ENCODE measurements at places on chromosomes 3 and 15.

GRCh38 chr15:44064706-44065105 is 130.4 kb downstream of the FRMD5 start:
- no peak for DNase-seq

DNA sequence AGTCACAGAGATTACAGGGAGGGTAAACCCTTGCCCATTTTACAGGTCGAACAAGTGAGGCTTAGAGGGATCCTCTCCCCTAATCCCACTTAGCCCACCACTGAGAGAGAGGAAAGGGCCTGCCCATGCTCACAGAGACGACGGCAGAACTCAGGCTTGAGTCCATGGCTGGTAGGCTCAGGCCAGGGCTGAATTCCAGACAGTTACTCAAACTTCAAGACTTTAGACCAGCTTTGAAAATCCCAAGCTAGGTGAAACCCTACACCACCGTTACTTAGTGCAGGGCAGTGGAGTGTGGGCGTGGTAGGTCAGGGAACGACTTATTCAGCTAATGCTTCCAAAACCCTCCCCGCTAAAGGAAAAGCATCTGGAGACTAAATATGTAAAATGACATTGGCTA is 16.4 kb downstream of the GRIP2 start:
- DNase-seq = no peak

GRCh38 chr15:42185801-42186200 is 22.3 kb downstream of the VPS39 start:
- peak; percentile 75 for DNase-seq

DNA sequence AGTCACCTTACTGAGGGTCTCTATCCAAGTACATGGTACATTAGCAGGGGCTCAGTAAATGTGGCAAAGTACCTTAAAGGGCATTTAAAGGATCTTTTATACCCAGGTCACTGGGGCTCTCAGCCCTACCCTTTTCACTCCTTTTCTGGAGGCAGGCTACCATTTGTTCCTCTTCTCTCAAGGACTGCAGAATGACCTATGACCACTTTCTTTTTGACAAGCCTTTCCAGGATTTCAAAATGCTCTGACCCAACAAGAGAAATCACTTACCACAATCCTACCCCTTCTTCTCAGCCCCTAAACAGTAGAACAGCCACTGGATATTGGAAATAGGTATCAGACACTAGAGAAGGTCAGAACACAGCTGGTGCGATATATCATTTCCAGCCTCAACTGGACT is 221.8 kb upstream of the TPRG1 start:
- DNase-seq = peak; percentile 92

DNA sequence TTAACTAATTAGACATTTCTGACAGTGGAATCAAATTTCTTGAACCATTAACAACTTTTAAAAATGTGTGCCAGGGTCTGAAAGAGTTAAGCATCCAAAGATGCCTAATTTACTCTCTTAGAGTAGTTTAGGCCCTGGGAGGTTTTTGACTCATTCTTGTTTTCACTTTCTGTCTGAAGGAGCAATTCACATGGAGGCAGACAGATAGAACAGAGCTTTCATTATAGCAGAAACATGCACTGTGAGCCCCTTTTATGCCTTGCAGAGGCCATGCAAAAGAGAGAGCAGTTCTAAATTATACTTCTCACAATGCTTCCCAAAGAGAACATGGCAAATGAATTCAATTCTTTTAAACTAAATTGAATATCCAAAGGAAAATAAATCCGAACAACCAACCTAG is 554.8 kb downstream of the MFSD1 start:
- no peak for DNase-seq

DNA sequence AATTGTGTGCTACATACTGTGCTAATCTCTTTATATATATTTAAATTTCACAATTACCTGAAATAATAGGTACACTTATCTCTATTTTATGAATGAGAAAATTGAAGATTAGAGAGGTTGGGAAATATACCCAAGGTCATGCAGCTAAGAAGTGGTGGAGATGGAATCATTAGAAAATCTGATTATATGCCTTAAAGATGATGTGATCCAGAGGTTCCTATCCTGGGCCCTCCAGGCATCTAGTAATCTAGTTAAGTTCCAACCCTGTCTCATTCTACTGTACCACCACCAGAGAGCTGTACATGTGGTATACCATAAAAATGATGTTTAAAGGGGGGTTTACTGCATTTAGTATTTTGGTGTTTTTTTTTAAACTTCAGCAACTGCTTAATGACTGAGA is 40.7 kb downstream of the SYN2 start:
- no peak for DNase-seq

All from suppressor macrophage treated with lipopolysaccharide for 4 hours (primary cell).